ENCODE measurements at places on chromosomes 2 and 18. TPM values are rescaled to one million over a fixed set of nuclear protein-coding genes. Genes with fewer than 3 reads are reported as not detected.

DNER gene
- total RNA-seq, result 0.42 TPM

UGT1A3 gene
- 0.67 TPM for total RNA-seq

ITGB6 gene
- total RNA-seq, result 11.1 TPM

SNORC gene
- total RNA-seq, result 0.45 TPM

RAPH1 gene
- total RNA-seq, result 75.5 TPM

GCG gene
- total RNA-seq, result not detected

APLF gene
- 8.7 TPM for total RNA-seq

ABCB11 gene
- total RNA-seq, result under 0.01 TPM

DSG4 gene
- total RNA-seq, result not detected

DNA sequence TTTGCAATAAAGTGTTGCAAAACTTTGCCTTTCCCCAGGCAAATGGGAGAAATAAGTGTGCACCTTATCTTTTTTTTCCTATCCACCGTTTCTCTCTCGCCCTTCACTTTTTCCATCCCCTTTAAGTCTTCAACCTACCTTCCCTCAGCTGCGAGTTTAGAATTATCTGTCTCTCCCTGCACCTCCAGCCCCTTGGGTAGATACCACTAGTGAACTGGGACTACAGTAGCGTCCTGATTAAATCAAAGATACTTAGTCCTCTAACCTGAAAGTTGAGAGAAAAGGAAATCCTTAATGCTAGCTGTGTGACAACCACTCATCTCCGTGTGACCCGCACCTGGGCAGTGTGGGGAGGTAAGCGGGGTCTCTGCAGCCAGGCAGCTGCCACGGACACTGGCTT, 16.1 kb upstream of the PPP4R1 start:
- H3K27ac ChIP-seq, result no peak overlapping the region
- no peaks in the 10 kb centered on the region for H3K4me1 ChIP-seq
- no peaks in the 10 kb centered on the region for H3K27me3 ChIP-seq
- no peak overlapping the region for H3K4me3 ChIP-seq

DNA sequence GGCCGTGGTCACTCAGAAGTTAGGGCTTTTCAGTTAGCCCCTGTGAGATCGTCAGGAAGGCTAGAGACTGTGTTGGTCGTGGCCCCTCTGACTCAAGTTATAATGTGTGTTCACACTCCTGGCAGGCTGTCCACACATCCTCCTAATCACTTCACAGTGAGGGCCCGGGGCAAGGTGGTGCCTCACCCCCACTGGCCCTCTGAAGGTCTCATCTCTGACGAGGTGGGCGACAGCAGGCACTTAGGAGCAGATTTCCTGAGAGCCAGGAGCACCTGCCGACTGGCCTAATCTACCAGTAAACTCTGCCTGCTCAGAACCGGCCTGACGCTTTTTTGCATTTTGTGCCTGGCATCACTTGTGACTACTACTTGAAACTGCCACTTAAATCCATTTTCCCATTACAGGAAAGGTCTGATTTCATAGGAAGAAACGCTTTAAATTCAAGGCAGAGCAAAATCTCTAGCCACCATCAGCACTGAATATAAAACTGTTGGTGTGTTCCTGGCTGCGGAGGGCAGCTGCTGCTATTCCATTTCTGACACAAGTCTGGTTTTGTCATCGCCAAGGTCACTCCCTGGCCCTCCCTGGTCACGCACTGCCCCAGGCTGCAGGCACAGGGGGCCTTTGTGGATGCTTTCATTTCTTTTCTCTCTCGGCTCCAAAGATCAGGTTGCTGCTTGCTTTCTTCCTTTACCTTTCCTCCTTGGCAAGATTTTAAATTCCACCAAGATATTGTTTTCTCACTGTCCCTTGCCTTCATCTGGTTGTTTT, 48.0 kb downstream of the RAB12 start:
- no peak overlapping the region for H3K4me3 ChIP-seq
- no peaks in the 10 kb centered on the region for H3K27me3 ChIP-seq
- DNase-seq, result no peak
- no peaks in the 10 kb centered on the region for H3K36me3 ChIP-seq

- no peaks in the 10 kb centered on the region for H3K36me3 ChIP-seq
- no peak for DNase-seq
- H3K27me3 ChIP-seq, result no peaks in the 10 kb centered on the region
- no peak overlapping the region for H3K4me3 ChIP-seq
Measured at GRCh38 chr2:139389391-139389790, 609.2 kb upstream of the NXPH2 start.

- no peak for DNase-seq
- no peak overlapping the region for H3K4me3 ChIP-seq
- H3K27me3 ChIP-seq, result no peaks in the 10 kb centered on the region
- peaks cover 11% of the 10 kb centered on the region for H3K36me3 ChIP-seq
Measured at GRCh38 chr2:43899589-43899988, 60.8 kb downstream of the ABCG8 start.

GRCh38 chr18:56065086-56065485, 477.1 kb upstream of the TCF4 start:
- peaks cover 45% of the 10 kb centered on the region for H3K4me1 ChIP-seq
- DNase-seq, result peak; percentile 87
- H3K27me3 ChIP-seq, result no peaks in the 10 kb centered on the region
- no peaks in the 10 kb centered on the region for H3K36me3 ChIP-seq
- no peak overlapping the region for H3K4me3 ChIP-seq

GRCh38 chr2:102771114-102771513, 9.3 kb downstream of the TMEM182 start:
- no peak for DNase-seq
- no peaks in the 10 kb centered on the region for H3K36me3 ChIP-seq
- H3K4me1 ChIP-seq, result no peaks in the 10 kb centered on the region
- H3K27me3 ChIP-seq, result no peaks in the 10 kb centered on the region

- no peaks in the 10 kb centered on the region for H3K4me1 ChIP-seq
- H3K27ac ChIP-seq, result no peak overlapping the region
- H3K27me3 ChIP-seq, result no peaks in the 10 kb centered on the region
- no peaks in the 10 kb centered on the region for H3K36me3 ChIP-seq
Measured at GRCh38 chr18:69840001-69840400, 107.7 kb downstream of the CD226 start.

DNA sequence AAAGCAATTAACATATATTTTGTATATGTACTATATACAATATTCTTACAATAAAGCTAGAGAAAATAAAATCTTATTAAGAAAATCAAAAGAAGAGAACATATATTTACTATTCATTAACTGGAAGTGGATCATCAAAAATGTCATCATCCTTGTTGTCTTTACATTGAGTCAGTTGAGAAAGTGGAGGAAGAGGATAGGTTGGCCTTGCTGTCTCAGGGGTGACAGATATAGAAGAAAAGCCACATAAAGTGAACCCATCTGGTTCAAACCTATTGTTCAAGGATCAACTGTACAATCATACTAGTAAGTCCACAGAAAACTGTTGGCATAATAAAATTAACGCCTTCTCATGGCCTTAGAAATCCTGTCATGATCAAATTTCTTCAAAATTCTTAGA, 26.6 kb downstream of the SESTD1 start:
- no peaks in the 10 kb centered on the region for H3K27me3 ChIP-seq
- no peak overlapping the region for H3K4me3 ChIP-seq
- DNase-seq, result no peak
- no peak overlapping the region for H3K27ac ChIP-seq

GRCh38 chr2:6657855-6658254, 207.9 kb downstream of the CMPK2 start:
- H3K27me3 ChIP-seq, result no peaks in the 10 kb centered on the region
- H3K4me3 ChIP-seq, result no peak overlapping the region
- H3K36me3 ChIP-seq, result no peaks in the 10 kb centered on the region

- no peaks in the 10 kb centered on the region for H3K36me3 ChIP-seq
- H3K27ac ChIP-seq, result no peak overlapping the region
- peak; percentile 35 for DNase-seq
- no peak overlapping the region for H3K4me3 ChIP-seq
Measured at GRCh38 chr2:3325458-3326181, 52.0 kb downstream of the EIPR1 start.

- no peaks in the 10 kb centered on the region for H3K27me3 ChIP-seq
- DNase-seq, result no peak
- no peak overlapping the region for H3K4me3 ChIP-seq
- no peaks in the 10 kb centered on the region for H3K36me3 ChIP-seq
- H3K4me1 ChIP-seq, result peaks cover 7% of the 10 kb centered on the region
Measured at GRCh38 chr18:22335731-22336198, 82.0 kb downstream of the CTAGE1 start.

DNA sequence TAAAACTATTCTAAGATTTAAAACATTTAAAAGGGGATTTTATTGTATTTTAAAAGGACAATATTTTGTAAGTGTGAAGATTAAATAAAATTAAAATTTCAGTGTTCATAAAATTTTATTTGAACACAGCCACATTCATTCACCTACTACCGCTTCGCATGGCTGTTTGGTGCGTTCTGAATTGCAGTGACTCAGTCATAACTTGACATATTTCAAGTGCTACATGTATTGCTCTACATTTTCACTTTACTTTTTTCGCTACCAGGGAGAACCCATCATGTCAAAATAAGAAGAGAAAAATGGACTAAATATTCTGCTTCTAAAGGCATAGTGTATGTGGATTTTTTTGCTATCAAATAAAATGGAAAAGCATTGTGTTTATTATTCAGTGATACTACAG, 8.7 kb downstream of the PTH2R start:
- no peaks in the 10 kb centered on the region for H3K36me3 ChIP-seq
- H3K4me3 ChIP-seq, result no peak overlapping the region
- DNase-seq, result no peak

- no peak overlapping the region for H3K4me3 ChIP-seq
- peak; percentile 30 for DNase-seq
- no peaks in the 10 kb centered on the region for H3K27me3 ChIP-seq
- H3K36me3 ChIP-seq, result no peaks in the 10 kb centered on the region
Measured at GRCh38 chr18:63439334-63439733, 17.1 kb upstream of the VPS4B start.

GRCh38 chr2:69514406-69514805, 77.2 kb upstream of the NFU1 start:
- H3K4me3 ChIP-seq, result no peak overlapping the region
- DNase-seq, result no peak
- no peaks in the 10 kb centered on the region for H3K4me1 ChIP-seq
- H3K27ac ChIP-seq, result no peak overlapping the region
- H3K27me3 ChIP-seq, result no peaks in the 10 kb centered on the region
